ENCODE measurements at places on chromosomes 5 and 9.

DNA sequence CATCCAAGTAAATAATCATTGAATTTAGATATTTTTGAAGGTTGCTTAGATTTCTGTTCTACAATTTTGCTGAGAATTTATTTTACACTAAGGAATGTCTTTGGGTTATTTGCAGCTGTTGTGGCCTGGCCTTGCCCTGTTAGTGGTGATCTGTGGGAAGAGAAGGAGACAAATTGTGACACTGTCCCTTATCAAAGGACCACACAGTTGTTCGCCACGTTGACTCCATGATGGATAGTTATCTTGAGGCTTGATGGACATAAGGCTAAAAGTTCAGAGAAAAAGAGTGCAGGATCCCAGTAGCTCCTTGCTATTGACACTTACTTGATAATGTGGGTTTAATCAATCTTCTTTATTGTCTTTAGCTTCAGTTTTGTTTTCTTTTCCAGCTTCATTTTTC lies 186.6 kb upstream of the MEF2C start:
- no peak overlapping the region for H3K27ac ChIP-seq
- no peaks in the 10 kb centered on the region for H3K4me1 ChIP-seq
- H3K27me3 ChIP-seq = no peaks in the 10 kb centered on the region
- H3K36me3 ChIP-seq = no peaks in the 10 kb centered on the region
- no peak for DNase-seq

DNA sequence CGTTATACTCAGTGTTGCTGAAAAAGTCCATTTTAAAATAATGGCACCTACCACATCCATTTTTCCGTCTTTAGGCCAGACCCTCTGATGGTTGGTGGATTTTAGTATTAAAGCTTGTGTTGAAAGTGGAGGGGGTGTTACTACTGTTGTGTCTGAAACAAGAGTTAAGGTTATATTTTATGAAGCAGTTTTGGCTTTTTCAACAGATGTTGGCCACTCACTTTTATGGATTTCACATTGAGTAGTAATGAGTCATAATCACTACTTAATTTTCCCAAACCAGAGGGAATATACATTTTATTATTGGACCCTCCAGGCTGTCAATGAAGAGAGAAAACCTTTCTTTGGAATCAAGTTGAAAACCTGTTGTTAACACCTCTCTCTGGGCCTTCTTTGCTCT lies 88.0 kb downstream of the TRIO start:
- H3K27me3 ChIP-seq = no peaks in the 10 kb centered on the region
- DNase-seq = no peak
- H3K4me1 ChIP-seq = peaks cover 15% of the 10 kb centered on the region
- H3K27ac ChIP-seq = no peak overlapping the region

DNA sequence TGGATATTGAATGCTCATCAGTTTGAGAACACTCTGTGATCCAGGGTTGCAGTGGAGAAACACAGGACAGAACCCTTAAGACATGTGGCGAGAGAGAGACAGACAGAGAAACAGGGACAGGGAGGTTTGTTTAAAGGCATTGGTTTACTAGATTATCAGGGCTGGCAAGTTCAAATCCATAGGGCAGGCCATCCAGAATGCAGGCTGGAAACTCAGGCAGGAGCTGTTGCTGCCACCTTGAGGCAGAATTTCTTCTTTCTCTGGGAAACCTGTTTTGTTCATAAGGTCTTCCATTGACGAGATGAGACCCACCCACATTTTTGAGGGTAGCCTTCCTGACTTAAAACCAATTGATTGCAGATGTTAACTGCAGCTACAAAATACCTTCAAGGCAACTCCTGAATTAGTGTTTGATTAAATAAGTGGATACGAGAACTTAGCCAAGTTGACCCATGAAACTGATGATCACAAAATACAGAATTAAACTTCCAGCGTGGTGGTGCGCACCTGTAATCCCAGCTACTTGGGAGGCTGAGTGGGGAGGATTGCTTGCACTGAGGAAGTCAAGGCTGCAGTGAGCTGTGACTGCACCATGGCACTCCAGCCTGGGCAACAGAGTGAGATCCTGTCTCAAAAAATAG lies 55.9 kb downstream of the NSUN2 start:
- H3K36me3 ChIP-seq = no peaks in the 10 kb centered on the region
- H3K27ac ChIP-seq = no peak overlapping the region

DNA sequence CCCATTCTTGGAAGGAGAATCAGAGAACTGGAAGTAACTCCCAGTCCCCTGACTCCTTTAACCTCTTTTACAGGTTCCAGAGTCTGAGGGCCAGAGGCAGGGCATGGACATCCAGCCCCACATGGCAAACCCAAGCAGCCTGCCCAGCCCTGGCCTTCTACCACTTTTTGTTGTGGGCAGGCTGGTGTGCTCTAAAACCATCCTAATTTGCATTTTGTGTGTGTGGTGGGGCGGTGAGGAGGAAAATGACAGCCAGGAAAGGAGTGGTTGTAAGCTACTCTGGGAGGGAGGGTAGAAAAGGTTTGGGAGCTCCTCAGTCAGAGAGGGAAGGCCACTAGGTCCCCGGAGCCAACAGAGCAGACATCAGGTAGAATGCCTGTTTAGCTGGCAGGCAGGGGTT lies 90.6 kb downstream of the PSD2 start:
- H3K4me1 ChIP-seq = peaks cover 29% of the 10 kb centered on the region
- DNase-seq = no peak
- H3K36me3 ChIP-seq = peaks cover 13% of the 10 kb centered on the region
- no peaks in the 10 kb centered on the region for H3K27me3 ChIP-seq
- no peak overlapping the region for H3K4me3 ChIP-seq

GRCh38 chr5:132063090-132063911 lies 2.8 kb downstream of the IL3 start:
- H3K27ac ChIP-seq = no peak overlapping the region
- H3K4me3 ChIP-seq = no peak overlapping the region
- H3K4me1 ChIP-seq = no peaks in the 10 kb centered on the region
- no peaks in the 10 kb centered on the region for H3K36me3 ChIP-seq

DNA sequence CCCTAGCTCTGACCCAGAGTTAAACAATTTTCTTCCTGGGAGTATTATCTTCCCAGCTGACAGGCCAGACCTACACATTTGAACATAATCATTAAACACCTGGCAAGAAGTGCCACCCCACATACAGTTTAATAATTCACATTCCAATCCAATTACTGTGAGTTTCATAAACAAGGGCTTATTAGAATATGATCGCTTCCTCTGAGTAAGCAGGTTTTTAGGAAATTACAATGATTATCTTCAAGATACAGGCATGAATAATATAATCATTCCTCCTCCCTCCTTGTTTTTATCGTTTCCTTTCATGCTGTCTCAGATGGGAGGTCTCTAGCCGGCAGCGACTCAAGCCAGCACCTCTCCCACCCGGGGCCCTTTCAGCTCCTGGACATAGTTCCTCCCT lies 15.8 kb upstream of the KIF4B start:
- H3K4me3 ChIP-seq = no peak overlapping the region
- H3K27ac ChIP-seq = no peak overlapping the region
- no peaks in the 10 kb centered on the region for H3K4me1 ChIP-seq
- no peak for DNase-seq
- no peaks in the 10 kb centered on the region for H3K27me3 ChIP-seq

GRCh38 chr5:10507575-10508096 lies 56.2 kb upstream of the ANKRD33B start:
- no peak for DNase-seq
- no peak overlapping the region for H3K4me3 ChIP-seq
- no peaks in the 10 kb centered on the region for H3K4me1 ChIP-seq

DNA sequence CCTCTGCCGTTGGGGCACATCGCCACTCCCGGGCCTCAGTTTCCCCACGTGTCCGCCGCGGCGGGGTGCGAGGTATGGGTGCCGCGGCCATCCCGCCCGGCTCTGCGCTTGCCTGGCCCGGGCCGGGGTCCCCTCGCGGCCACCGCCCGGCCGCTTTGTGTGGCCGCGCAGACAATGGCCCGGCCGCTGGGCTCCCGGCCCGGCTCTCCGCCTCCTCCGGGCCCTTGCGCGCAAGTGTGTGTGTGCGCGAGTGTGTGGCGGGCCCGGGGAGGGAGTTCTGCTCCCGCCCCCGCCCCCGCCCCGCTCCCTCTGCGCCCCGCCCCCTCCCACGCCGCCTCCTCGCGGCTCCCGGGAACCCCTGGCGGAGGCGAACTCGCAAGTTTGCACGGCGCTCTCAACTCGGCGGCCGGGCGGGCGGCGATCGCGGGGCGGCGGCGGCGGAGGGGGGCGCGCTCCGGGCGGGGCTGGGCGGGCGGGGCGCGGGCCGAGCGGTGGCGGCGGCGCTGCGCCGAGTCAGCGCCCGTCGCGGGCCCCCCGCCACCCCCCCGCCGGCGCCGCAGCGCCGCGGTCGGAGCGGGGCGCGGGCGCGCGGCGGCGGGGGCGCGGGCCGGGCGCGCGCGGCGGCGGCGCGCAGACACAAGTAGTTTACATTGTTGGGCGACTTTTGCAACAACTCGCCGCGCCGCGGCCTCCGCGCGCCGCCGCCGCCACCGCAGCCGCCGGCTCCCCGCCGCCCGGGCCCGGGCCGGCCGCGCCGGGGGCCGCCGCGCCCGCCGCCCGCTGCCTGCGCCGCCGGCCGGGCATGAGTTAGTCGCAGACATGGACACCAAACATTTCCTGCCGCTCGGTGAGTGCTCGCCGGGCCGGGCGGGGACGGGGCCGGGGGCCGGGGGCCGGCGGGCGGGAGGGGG lies at the start of gene RXRA:
Gene RXRA (plus strand): TSS at position 643 of the 911 bp plus-strand sequence. CDS start 177 bp downstream, at position 820.
- H3K4me1 ChIP-seq = peaks cover 58% of the 10 kb centered on the region
- peak within 1 kb of the TSS; percentile 96 for H3K4me3 ChIP-seq
- no peak for DNase-seq
- no peaks in the 10 kb centered on the region for H3K36me3 ChIP-seq

GRCh38 chr5:115599924-115600323 lies 2.4 kb downstream of the TICAM2 start:
- no peak overlapping the region for H3K4me3 ChIP-seq
- H3K36me3 ChIP-seq = no peaks in the 10 kb centered on the region
- no peak for DNase-seq

DNA sequence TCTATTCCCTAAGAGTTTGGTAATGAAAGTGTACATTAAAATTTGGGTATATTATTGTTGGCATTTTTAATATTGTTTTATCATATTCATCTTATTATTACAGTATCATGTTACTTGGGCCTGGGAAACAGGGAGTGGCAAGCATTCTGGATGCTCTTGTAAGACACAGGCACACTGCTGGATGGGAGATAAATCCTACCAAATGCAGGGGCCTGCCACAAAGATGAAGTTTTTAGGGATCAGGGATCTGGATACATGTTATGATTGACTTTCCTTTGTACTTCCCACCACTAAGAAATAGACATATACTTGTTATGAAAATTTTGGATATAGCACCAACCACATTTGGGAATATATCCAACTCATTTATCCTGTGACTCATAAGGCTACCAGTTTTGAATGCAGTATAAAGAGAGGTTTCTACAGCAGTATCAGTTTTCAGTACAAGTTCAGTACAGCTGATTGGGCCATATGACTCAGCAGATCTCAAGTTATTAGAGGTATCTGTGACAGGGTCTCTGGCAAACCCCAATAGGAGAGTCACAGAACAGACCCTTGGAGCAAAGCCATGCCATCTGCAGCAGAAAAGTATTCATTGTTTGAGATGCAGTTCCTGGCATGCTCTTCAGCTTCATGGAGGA lies 360.1 kb downstream of the DMAC1 start:
- H3K27me3 ChIP-seq = no peaks in the 10 kb centered on the region
- H3K36me3 ChIP-seq = no peaks in the 10 kb centered on the region
- no peak overlapping the region for H3K4me3 ChIP-seq

DNA sequence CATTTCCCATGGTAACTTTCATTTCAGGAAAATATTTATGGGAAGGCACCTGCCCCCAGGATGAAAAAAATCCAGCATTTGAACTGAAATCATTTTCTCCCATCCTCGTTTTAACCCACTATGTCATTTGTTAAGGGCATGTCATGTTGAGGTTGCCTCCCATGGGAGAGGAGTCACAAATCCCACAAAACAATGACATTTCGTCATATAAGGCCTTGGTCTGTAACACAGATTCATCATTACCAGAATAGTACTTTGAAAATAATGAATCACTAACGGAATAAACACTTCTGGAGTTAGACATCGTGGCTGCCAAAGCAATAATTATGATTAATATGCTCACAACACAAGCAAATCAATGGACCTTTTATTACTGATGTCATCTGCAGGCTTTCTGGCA lies 274.1 kb downstream of the NDUFS4 start:
- H3K27me3 ChIP-seq = no peaks in the 10 kb centered on the region
- H3K4me1 ChIP-seq = no peaks in the 10 kb centered on the region
- H3K36me3 ChIP-seq = no peaks in the 10 kb centered on the region
- H3K27ac ChIP-seq = no peak overlapping the region
- no peak overlapping the region for H3K4me3 ChIP-seq

GRCh38 chr5:29039994-29040393 lies 2001.6 kb upstream of the CDH9 start:
- DNase-seq = no peak
- H3K27me3 ChIP-seq = no peaks in the 10 kb centered on the region
- H3K4me3 ChIP-seq = no peak overlapping the region
- H3K27ac ChIP-seq = no peak overlapping the region
- no peaks in the 10 kb centered on the region for H3K36me3 ChIP-seq

GRCh38 chr5:148912714-148913398 lies 86.4 kb downstream of the ADRB2 start:
- H3K27ac ChIP-seq = peak overlapping the region; percentile 29
- DNase-seq = no peak
- H3K4me1 ChIP-seq = peaks cover 26% of the 10 kb centered on the region
- H3K27me3 ChIP-seq = no peaks in the 10 kb centered on the region

DNA sequence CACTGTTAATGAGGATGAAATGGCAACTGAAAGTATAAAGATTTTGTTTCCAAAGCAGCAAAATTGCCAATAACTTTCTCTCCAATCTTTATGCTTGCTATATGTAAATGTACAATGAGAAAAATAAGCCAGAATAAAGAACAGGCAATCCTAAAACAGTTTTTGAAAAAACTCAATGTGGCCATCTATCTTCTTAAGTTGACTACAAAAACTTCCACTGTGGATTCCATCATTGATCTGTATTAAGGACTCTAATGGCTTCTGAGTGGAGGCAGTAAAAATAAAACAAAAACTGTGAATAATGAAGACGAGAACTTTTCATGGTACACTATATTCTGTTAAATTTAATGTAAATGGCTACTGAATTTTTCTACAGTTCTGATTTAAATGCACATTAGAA lies 382.9 kb downstream of the TMEM232 start:
- no peaks in the 10 kb centered on the region for H3K4me1 ChIP-seq
- DNase-seq = no peak
- H3K4me3 ChIP-seq = no peak overlapping the region

DNA sequence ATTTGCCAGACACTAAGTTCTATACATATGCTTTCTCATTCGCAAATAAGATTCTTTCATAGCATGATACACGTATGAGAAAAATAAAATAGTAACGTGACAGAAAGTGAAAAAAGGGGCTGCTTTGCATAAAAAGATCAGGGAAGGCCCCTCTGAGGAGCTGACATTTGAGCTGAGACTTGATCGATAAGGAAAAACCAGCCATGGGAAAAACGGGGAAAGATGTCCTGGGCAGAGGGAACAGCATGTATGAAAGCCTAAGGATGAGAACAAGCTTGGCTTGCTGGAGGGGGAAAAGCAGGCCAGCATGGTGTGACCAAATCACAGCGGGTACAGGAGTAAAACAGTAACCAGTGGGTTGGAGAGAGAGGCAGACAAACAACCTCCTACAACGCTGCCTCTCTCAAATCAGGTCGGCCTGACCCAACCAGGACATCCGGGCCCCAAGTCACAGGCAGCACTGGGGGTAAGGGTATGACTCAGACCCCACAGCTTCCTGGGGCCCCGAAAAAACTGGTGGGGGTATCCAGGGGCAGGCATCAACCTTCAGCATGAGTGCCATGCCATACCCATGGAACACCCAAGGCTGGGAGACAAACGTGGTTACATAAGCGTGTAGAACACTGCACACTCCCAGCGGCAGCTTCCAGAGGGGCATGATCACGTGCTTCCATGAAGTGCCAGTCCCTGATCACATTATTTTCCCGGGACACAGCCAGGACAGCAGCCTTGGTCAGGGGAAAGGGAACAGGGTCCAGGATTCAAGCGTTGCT lies 2.2 kb downstream of the TNIP1 start:
- H3K36me3 ChIP-seq = no peaks in the 10 kb centered on the region
- peaks cover 78% of the 10 kb centered on the region for H3K4me1 ChIP-seq
- peak overlapping the region; percentile 99 for H3K27ac ChIP-seq
- H3K27me3 ChIP-seq = no peaks in the 10 kb centered on the region
